ENCODE measurements at places on chromosomes 4 and X. TPM values are rescaled to one million over a fixed set of nuclear protein-coding genes. Genes with fewer than 3 reads are reported as not detected.

DNA sequence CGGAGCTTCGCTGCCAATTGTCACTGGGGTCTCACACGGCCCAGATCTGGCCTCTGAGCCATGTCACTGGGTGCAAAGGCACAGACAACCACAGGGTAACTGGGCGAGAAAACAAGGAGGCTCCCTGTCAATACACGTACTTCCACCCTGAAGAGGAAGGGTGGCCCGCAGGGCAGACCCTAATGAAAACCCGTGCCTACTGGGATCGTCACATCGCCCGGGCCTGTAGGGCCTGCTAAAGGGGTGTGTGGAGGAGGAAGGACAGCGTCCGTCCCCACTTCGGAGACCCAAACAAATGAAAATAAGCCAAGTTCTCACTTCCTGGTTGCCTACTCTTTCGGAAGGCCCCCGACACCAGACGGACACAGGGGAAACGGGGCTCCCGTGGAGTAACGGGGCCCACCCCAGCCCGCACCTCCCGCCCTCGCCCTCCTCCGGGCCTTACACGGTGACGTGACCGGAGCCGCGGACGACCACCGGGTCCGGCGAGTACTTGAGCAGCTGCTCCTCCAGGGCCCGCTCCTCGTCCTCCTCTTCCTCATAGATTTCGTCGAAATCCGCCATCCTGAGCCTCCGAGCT is 578 bp downstream of the CHIC2 start:
- peak; percentile 16 for DNase-seq

The ZXDA gene
- 0.93 TPM for total RNA-seq

DNA sequence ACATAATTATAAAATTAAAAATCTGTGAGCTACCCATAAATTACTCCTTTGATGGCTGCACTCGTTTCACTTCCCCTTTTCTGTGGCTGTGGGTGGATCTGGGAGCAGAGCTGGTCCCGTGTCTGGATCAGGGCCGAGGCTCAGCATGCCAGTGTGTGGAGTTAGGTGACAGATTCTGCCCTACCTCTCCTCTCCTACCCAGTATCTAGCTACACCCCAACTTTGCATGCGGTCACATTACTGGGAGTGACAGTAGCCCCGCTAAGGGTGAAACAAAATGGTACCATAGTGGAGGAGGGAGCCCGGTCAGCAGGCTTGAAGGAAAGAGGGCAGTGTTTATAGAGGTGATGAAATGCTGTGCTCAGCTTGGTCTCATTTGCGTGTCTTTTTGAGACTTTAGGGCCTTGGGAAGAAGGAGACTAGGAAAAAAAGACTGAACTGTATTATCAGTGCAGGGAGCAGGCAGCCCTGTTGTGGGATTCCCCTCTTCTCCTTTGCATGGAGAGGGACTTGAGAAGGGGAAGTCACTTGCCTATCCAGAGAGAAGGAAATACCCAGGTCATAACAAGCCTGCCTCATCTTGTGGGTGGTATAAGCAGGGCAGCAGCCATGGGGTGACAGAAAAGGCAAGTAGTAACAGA is 48.4 kb downstream of the ARHGAP10 start:
- no peak for DNase-seq

GRCh38 chrX:96721354-96721753 is 36.7 kb downstream of the DIAPH2 start:
- DNase-seq: no peak

DNA sequence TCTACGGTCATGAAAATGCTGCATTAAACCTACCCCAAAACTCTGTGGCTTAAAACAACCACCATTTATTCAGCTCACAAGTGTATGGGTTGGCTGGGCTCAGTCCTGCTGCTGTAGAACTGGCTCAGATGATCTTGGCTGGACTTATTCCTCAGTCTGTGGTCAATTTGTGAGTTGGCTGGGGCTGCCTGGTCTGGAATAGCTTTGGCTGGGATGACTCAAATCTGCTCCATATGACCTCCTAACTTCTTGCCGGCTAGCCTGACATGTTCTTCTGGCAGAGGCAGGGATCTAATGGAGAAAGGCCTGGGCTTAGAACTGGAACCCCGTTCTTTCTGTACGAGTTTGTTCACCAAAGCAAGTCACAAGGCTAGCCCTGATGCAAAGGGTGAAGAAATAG is 71.7 kb downstream of the CFAP299 start:
- no peak for DNase-seq

- no peak for DNase-seq
Observed at GRCh38 chr4:27062256-27062655, 201.6 kb downstream of the STIM2 start.

GRCh38 chrX:73876911-73877310 is 313.9 kb downstream of the CHIC1 start:
- DNase-seq: no peak
